ENCODE measurements at places on chromosomes 3 and 15.

DNA sequence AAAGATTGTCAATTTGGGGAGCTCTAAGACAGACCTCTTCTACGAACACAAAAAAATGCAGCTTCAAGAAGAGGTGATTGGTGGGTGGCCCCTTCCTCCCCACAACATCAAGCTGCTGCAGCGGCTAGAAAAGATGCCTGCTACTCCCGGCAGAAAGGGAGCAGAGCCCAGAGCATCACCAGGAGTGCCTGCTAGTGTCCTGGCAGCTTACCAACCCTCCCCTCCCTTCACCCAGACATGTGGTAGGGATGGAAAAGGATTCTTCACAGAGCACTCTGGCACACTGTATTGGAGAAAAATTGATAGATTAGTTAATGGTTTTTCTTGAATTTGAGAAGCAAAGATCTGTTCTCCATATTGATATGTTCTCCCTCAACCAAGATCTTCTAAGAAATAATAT lies 10.8 kb downstream of the IP6K1 start:
- DNase-seq = no peak

DNA sequence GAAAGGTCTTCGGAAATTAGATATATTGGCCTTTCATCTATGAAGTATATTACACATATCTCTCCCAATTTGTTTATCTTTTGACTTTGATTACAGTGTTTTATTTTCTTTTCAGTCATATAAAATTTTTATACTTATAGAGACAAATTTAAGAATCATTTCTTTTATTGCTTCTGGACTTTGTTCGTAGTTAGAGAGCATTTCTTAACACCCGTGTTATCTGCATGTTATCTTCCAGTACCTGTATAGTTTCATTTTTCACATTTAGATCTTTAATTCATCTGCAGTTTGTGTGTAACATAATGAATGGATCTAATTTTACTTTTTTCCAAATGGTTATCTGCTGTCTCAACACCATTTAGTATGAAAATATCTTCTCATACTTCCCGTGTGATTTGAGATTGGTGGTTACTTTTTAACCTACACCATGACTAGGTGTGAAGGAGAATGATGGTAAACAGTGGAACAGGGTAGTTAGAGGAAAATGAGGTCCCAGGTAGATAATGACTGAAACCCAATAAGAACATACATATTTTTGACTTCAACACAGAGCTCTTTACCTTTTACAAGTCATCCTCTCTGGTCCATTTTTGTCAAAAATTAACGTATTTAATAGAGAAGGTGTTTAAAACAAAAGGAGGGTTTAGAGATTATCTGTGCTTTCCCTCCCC lies 99.3 kb downstream of the LPP start:
- DNase-seq = no peak

DNA sequence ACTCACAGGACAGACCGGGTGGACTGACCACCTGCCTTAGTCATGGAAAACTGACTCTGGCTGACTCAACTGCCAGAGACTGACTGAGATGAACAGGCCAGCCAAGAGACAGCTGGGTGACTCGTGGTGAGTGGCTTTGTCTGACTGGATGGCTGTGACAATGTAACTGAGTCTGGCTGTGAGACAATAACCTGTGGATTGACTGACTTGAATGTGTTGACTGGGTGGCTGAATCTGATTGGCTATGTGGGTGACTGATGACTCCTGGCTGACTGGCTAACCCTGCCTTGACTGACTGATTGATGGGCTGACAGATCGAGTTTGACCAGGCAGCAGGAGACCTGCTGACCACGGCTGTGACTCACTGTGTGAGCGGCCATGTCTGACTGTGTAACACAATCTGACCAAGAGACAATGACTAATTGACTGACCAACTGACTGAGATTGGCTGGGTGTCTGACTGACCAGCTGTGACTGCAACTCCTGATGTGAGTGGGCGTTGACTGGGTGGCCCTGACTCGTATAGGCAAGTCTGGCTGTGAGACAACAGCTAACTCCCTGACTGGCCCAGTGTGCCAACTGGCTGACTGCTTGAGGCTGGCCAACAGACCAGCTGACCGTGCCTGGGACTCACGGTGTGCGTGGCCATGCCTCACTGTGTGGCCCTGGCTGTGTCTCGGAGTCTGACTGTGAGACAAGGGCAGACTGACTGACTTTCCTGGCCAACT lies 509.1 kb downstream of the SHQ1 start:
- peak; percentile 52 for DNase-seq

GRCh38 chr15:65767895-65768294 lies 24.2 kb downstream of the DENND4A start:
- no peak for DNase-seq

GRCh38 chr3:41000471-41000870 lies 198.8 kb upstream of the CTNNB1 start:
- no peak for DNase-seq

DNA sequence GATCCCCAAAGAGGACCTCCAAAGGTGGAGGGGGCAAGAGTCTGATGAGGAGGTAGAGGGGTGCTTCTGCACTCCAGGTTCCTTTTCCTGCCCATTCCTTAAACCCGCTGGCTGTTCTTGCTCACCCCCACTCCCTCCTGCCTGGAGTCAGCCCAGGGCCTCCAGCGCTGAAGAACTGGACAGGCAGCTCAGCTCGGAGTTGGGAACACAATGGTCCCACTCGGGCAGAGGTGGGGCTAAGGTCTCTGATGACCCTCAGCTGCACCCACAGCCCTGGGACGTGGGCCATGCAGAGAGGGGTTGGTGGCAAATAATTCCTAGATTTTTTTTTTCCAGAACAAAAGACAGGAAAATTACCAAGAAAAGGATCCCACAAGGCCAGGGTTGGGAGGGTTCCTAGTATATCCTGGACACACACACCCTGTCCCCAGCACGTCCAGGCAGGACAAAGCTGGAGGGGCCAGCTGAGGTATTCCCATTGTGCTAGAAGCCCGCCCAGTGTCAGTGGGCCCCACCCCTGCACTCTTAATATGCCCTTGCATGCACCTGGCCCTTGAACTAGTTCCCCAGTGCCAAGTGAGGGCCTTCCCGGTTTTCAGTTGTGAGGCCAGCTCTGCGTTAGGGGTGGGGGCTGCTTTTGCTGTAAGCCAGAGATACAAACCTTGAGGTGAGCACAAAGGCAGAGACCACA lies 22.1 kb upstream of the IP6K2 start:
- DNase-seq = no peak

GRCh38 chr3:23856286-23856685 lies 50.5 kb downstream of the UBE2E1 start:
- DNase-seq = no peak

DNA sequence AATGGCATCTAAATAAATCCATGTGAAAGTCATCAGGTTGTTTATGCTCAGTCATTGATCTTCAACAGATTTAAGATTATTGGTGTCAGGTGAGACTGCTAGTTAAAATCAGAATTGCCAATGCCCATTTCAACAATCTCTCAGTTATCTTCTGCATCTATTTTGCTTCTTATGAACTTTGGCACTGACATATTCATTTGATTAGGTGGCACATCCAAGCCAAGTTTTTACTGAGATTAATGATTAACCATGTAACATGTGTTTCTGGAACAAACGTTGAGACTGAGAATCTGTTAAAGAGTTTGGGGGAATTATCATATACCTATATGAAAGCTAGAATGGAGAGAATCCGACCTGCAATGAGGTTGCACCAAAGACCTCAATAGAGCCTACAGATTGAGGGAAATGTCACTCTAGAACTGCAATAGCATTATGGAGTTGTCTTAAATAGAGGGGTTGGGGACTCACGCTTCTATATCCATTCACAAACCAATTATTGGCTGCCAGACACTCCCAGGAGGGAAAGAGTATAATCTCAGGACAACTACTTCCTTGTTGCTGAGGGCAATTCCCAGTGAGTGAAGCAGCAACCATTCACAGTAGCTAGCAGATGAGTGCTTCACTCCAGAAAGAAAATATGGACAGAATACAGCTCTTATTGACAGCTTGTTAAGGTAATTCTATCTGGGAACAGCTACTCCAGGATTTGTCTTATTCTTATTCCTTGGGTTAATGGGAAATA lies 891.3 kb downstream of the SQOR start:
- no peak for DNase-seq

- no peak for DNase-seq
Observed at GRCh38 chr15:55937040-55937439, 56.4 kb downstream of the NEDD4 start.

DNA sequence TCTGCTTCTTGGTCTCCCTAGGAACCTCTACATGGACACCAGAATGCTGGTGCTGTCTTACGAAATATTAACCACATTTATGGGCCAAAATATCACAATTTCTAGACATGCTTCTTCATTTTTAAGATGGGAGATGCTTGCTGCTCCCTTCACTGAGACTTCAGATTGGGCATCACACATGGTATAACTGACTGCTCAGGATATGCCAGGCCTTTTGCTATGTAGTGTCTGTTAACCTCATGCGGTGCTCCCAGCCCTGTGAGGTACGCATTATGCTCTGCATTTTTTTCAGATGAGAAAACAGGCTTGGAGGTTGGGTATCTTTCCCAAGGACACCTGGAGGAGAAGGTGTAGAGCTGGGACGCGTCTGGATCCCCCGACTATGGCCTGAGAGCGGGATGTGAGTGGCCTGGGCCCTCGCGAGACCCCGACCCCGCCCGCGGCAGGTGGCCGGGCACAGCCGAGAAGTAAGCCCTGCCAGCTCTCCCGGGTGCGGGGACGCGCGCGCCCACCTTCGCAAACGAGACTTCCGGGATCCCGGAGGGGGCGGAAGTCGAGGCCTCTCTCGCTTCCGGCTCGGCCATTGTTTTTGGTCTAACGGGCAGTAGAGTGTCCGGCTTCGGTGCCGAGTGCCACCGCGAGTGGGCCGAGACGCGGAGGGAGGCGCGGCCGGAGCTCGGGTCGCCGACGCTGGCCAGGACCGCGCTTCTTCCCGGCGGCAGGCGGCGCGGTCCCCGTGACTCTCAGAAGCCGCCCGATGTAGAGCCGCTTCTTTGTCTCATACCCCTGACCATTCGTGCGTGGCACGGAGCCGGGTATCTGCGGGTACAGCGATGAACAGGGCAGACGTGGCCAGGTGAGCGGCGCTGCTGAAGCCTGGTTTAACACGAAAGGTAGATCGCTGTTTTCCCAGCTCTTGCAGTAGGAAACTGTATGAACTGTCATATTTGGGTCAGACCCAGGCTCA lies at the start of gene ZKSCAN7:
ZKSCAN7 (plus strand) TSS at position 568 of the 967 bp plus-strand sequence. CDS start 1,855 bp downstream, outside the sequence.
- peak; percentile 36 for DNase-seq

- DNase-seq = no peak
Observed at GRCh38 chr15:91916051-91916450, 62.5 kb downstream of the SLCO3A1 start.

GRCh38 chr3:184827572-184827971 lies 15.6 kb downstream of the VPS8 start:
- no peak for DNase-seq

DNA sequence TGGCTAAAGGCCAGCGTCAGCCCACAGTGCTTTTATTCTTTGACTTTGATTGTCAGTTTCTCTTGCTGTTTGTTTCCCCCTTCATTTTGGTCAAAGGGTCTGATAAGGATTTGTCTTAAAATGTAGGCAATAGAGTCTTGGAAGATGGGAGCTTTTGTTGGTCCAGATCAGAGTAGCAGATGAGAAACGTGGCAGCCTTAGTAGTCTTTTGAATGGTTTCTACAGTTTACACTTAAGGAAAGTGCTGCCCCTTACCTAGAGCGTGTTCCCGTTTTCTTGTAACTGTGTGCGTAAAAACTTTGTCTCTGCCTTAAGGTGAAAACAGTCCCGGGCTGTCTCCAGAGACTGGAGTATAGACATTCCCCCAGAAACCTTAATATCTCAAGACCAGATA lies 630 bp downstream of the LXN start:
- no peak for DNase-seq

GRCh38 chr3:83065851-83066460 lies 1304.5 kb upstream of the GBE1 start:
- DNase-seq = no peak

GRCh38 chr3:126013751-126014156 lies 44.8 kb downstream of the ROPN1B start:
- no peak for DNase-seq

- no peak for DNase-seq
Observed at GRCh38 chr3:122232485-122232884, 49.0 kb downstream of the CASR start.

DNA sequence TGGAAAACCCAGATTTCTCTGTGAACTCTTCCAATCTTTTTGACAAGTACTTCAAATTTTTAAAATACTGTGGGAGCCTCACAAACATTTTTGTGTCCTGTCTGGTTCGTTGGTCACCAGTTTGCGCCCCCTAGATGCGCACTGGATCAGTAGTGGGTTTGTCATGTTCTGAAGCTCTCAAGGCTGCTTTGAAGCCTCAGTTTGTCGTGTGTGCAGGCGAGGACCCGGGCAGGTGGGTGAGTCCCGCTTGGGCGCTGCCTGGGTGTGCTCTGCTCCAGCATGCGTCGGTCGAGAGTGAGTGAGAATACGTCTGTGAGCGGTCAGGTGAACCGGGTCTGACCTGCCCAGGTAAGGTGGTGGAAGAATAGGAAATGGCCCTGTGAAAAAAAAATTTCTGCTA lies 17.3 kb upstream of the AEN start:
- no peak for DNase-seq

DNA sequence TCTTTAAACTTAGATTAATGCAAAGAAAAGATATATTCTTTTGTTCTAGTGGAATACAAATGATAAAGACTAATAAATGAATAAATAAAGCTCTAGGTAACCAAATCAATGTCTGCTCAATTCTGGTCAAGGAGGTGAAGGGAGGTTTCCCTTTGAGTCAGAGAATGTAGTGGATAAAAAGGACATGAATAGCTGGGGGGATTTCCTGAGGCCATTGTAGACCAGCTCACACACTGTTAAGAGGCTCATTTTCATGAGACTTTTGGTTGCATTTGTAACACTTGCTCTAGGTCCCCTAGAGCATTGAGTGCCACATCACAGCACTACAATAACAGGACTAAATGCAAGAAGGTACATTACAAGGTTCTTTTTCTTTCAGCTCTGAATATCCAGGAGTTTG lies 170.7 kb downstream of the TIGIT start:
- DNase-seq = no peak

DNA sequence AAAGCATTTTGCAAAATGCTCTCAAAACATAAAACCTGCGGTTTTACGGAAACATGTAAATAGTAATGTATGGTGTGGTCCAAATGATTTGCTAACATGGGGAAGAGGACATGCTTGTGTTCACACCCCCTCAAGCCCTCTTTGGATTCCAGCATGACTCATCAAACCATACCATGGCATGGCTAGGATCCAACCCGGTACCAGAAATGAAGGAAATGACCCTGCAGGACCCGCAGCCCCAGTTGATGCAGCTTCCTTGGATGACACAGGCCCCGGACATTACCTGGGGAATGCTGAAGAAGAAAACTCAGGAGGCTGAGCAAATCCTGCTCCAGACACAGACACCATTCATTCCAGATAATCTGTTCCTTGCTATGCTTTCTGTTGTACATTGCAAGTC lies 222.9 kb downstream of the DTWD1 start:
- DNase-seq = no peak

DNA sequence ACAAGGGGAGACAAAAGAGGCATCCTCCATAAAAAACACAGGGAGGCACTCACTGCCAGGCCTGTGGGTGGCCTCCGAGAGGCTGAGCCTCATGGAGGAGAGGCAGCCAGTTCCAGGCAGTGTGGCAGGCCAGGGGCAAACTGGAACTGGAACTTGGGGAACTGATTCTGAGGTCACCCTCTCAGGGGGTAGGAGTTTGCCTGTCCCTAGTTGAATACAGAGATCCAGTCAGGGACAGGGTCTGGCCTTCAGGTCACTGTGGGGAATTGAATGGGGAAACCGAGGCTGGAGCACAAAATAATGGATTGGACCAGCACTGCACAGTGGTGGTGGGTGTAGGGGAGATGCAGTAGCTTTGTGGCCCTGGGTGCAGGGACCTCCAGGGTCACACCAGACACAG lies 58.7 kb downstream of the TPRA1 start:
- no peak for DNase-seq
